ENCODE measurements at places on chromosomes 2 and 18.

- DNase-seq = no peak
These were observed 92.3 kb downstream of the KCNH7 start for GRCh38 chr2:162746310-162746709.

- no peak for DNase-seq
These were observed 65.1 kb upstream of the FOSL2 start for GRCh38 chr2:28327581-28327955.

DNA sequence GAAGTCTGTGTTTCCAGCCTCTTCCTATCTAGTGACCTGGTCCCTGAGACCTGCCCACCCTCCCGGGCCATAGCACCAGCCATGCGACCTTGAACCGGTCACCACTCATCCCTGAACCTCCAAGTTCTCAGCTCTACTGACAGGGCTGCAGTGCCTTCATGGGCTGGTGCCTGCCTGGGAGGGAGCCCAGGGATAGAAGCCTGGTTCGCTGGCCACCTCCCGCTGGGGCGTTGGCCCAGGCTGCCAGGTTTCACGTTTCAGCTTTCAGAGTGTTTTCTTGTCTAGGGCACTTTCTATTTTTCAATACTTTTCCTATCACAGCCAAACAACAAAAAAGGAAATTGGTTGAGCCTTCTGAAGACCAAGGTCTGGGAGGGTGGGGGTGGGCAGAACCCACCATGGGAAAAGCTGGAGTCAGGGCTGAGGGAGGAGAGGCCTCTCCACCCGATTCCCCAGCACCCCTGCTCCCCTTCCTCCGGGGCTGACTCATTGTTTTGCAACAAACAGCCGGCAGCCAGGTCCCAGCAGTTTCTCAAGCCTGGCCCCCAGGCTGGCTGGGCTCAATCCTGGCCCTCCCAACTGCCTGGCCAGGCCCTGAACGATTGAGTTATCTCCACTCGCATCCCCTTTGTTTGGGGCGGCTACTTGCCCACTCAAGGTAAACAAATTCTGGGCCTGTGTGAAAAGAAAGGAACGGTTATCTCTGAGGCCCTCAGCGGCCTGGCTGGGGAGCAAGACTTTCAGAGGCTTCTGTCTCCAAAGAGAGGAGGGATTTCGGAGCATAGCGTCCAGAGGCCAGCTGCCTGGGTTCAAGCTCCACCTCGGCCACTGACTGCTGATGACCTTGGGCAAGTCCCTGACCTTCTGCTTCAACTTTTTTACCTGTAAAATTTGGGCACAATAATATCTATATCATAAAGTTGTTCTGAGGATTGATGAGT, 47.5 kb downstream of the ZFP36L2 start:
- DNase-seq = no peak

DNA sequence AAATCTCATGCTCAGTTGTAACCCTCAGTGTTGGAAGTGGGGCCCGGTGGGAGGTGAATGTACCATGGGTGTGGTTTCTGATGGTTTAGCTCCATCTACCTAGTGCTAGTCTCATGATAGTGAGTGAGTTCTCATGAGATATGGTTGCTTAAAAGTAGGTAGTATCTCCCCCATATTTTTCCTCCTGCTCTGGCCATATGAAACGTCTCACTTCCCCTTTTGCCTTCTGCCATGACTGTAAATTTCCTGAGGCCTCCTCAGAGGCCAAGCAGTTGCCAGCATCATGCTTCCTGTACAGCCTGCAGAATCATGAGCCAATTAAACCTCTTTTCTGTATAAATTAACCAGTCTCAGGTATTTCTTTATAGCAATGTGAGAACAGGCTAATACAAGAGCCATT, 62.8 kb upstream of the RNF152 start:
- DNase-seq = no peak

GRCh38 chr2:189409131-189409530, 32.1 kb upstream of the WDR75 start:
- DNase-seq = no peak

DNA sequence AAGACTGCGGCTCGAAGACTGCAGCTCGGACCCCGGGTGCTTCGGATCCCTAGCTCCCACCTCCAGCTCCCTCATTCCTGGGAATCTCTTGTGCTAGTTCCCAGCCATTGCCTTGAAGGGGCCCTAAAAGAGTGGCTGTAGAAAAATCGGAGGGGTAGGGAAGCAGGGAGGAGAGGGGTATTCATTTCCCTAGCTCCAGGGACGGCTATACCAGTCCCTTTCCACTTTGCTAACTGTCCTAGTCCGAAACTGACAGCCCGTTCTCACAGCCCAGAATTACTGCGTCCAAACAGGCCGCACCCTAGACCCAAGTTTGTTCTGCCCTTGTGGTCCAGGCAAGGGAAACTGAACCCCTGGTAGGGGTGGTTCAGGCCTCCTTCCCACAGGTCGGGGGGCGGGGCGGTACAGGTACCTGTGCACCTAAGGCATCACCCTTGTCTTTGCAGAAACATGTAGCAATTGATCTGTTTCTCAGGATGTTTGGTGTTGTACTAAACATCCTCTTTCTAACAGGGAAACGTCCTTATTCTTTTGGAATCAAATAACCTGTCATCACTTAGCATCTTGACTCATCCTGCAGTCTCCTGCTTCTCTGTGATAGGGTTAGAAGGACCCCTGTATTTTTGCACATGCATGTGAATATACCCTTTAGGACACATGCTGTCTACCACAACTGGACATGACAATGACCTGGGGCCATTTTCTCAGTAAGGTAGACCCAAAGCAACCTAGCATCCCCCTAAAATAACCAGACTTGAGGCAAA, 4.0 kb downstream of the EMX1 start:
- DNase-seq = no peak

DNA sequence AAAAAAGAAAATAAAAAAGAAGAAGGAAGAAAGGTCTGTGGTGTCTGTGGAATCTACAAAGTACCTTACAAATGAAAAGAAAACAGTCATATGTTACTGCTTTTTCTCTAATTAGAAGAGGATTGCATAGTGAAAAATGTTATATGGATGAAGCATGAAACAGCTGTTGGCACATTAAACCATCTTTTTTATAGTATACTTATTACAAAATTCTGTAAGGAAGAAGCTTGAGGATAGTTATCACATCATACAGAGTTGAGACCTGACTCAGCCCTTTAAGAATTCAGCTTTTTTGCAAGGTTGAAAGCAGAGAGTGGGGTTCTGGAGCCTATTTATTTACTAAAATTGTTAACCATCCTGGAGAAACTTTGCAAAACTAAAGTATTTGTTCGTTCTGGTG, 222.7 kb downstream of the PHLPP1 start:
- no peak for DNase-seq

DNA sequence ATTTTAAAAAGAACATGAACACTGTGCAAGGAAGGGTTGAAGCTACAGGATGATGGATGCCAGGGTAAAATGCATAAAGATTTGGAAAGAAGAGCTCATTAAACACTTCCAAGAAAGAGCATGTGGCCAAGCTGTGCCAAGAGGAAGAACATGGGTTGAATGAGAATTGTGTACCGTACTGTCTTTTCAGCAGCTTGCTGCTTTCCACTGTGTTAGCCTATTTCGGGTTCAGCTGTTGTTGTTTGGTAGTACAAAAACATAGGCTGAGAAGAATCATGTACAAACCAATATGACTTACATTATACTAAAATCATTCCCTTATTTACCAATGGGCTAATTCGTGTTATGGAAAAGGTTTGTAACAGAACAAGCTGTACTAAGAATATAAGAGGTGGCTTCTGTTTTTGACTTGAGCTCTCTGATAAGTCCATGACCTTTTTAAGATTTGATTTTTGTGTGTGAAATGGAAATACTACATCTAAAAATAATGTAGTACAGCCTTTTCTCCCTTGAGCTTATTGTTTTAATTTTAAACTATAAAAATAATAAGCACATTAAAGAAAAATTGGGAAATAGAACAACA, 188.3 kb upstream of the STON1 start:
- DNase-seq = no peak

DNA sequence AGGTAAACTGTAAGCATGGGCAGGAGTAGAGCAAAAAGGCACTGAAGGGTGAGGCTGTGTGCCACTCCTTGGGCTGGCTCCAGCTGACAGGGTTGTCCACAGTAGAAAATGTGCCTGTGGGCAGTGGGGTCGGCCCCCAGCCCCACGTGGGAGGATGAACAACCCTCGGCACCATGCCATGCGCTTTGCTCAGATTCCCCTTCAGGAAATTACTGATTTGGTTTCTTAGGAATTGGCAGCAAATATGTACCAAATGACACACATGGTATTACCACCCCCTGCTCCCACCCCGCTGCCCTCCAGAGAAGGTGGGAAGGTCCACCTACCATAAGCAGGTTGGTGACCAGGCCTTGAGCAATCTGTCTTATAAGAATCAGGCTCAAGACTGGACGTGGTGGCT, 13.6 kb downstream of the ADCY3 start:
- DNase-seq = no peak

GRCh38 chr2:65053199-65053598, 3.0 kb upstream of the CEP68 start:
- DNase-seq = peak; percentile 79

DNA sequence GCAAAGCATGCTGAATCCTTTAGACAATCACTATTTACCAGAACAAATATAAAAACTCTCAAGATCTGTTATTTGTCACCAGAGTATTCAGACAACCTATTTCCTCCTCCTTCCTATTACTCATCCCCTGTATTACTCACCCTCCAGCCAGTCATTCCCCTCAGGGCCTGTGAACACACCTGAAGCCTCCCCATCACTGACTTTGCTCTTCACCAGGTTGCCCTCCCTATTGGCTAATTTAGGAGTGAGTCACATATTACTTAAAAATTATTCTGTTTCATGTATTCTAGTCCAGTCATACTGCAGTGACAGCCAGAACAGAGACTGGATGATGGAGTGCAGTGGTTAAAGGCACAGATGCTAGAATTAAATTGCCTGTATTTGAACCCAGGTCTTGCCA, 3.7 kb upstream of the ATG16L1 start:
- no peak for DNase-seq

GRCh38 chr18:62353170-62353569, 28.1 kb downstream of the TNFRSF11A start:
- no peak for DNase-seq

- DNase-seq = peak; percentile 71
These were observed 19.6 kb upstream of the CXCR1 start for GRCh38 chr2:218186355-218186766.

DNA sequence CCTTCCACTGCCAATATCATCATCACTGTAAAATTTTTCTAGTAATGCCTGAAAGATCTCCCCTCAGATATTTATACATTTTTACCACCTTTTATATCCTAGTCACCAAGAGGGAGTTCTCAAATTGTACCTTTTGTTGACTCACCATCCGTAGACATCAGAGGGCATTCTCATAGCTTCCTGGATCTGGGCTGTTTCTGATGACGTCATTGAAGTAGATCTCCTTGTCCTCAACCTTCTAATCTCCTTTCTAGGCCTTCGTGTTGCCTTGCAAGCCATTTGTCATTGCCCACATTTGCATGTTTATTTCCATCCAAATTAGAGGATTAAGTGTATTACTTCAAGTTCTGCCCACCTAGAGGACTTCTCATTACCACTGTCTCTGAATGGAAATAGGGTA, 193.4 kb upstream of the NRXN1 start:
- DNase-seq = no peak

DNA sequence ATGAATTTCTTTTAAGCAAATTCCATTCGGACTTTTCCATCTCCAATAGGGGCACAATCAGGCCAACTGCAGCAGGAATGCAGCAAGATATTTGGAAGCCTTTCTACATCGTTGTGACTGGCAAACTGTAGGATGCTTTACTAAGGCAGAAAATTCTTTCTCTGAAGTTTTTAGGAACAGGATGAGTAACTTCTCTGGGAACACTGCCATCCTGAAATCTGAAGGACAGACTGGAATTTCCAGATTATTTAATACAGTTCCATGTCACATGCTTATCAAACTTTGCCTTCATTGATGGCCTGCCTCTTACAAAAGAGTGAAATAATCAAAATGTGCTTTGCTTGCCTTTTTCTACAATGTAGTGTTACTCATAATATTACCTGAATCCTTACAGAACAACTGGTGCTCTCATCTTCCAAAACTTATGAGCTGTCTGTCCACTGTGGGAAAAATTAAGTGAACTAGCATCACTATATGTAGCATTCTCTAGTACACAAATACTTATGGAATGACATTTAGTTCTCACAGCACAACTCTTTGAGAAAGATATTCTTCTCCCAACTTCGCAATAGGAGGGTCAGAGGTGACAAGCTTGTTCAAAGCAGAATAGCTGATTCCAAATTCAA, 32.0 kb upstream of the MAP2 start:
- DNase-seq = no peak

GRCh38 chr18:36217348-36217747, 30.1 kb downstream of the MOCOS start:
- DNase-seq = no peak

- no peak for DNase-seq
These were observed 90.5 kb upstream of the MSH2 start for GRCh38 chr2:47312491-47312850.

DNA sequence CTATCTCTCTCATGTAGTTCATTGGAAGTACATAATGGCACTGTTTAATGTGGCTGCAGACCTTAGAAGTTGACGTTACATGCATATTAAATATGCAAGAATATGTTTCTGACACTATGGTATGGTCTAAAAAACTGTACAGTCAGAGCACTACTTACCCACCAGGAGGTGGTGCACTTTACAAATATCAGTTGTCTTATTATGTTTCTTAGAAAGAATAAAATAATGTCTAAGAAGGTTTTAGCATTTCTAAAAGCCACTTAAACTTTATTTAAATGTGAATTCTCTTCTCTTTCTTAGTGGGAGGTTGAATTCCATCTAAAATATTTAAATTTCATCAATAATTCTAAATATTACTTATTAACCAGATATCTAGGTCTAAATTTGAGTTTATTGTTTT, 4.3 kb downstream of the TMEFF2 start:
- DNase-seq = no peak

DNA sequence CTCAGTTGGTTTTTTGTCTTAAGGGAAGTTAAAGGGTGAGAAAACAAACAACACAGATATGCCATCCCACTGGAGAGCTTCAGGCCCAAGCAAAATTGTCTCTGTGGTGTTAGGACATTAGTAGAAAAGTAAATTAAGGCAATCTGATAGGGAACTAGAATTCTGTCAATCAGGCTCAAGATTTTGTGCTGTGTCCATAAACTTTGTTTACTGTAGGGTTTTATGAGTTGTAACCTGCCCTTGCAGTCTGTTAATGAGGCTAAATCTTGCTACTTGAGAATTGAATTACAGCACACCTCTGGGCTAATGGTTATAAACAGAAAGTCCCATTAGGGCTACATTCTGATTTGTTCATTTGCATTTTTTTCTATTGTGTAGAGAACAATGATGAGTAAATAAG, 78.0 kb upstream of the OTX1 start:
- no peak for DNase-seq

DNA sequence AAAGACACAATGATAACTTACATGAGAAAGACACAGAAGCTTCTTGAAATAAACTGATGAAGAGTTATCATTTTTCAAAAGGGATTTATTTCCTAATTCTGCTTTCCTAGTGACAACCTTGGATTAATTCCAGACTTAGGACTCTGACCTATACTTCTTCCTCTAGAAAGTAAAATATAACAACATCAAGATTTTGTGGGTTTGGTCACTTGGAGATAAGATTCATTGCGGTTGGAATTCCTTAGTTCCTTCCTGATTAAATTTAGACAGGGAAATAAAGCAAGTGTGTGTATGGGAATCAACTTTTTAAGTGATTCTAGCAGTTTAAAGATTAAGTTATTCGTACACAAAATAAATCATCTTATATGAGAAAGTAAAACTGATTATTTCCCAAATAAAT, 208.4 kb upstream of the CCDC150 start:
- no peak for DNase-seq

- no peak for DNase-seq
These were observed 51.7 kb downstream of the SOS1 start for GRCh38 chr2:39069136-39069515.

- DNase-seq = no peak
These were observed 22.9 kb upstream of the SPP2 start for GRCh38 chr2:234027641-234028040.

Data from GM10248 (cell line).